ENCODE measurements at places on chromosomes 7 and 10. TPM values are rescaled to one million over a fixed set of nuclear protein-coding genes. Genes with fewer than 3 reads are reported as not detected.

SLK gene
- 68.3 TPM for total RNA-seq

PIK3AP1 gene
- not detected for total RNA-seq

ADRB1 gene
- not detected for total RNA-seq

ZKSCAN1 gene
- total RNA-seq = 36.0 TPM

PAX4 gene
- total RNA-seq = not detected

CCDC172 gene
- not detected for total RNA-seq

FAM237B gene
- under 0.01 TPM for total RNA-seq

LIPN gene
- total RNA-seq = not detected

CCL24 gene
- not detected for total RNA-seq

RSU1 gene
- total RNA-seq = 84.1 TPM

ANKRD61 gene
- total RNA-seq = not detected
